ENCODE measurements at places on chromosomes 13 and 19. TPM values are rescaled to one million over a fixed set of nuclear protein-coding genes. Genes with fewer than 3 reads are reported as not detected.

DNA sequence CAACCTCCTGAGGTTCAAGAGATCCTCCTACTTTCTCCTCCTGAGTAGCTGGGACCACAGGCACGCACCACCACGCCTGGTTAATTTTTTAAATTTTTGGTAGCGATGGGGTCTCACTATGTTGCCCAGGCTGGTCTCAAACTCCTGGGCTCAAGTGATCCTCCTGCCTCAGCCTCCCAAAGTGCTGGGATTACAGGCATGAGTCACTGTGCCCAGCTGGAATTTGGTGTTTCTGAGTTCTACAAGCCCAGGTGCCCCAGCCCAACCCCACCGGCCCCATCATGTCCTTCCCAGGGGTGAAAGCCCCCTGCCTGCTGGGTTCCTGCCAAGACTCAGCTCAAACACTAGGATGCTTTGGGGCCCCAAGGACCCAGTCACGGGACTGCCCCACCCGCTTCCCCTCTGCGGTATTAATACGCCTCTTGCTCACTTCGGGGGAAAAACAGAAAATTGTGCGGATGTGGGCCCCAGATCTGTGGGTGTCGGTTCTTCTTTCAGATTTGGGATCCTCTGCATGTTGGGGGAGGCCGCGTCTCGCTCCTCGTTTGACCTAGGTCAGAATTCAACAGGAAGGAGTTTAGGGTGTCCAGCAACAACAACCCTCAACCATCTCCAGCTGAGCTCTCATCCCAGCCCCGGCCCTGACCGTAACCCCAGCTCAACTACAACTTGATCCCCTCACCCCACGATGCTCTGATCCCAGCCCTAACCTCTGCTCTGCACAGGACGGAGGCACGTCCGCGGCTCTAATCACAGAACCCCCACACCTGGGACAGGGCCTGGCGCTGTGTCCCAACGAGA lies 3.7 kb upstream of the FCER2 start:
- no peaks in the 10 kb centered on the region for H3K36me3 ChIP-seq
- H3K4me3 ChIP-seq: no peak overlapping the region
- H3K27ac ChIP-seq: no peak overlapping the region
- H3K4me1 ChIP-seq: no peaks in the 10 kb centered on the region
- no peak for DNase-seq

ZNF497 gene
- 0.65 TPM for total RNA-seq

ENOX1 gene
- 6.1 TPM for total RNA-seq

ZNF304 gene
- total RNA-seq: 9.6 TPM

- H3K27ac ChIP-seq: no peak overlapping the region
- no peak overlapping the region for H3K4me3 ChIP-seq
- DNase-seq: no peak
Observed at GRCh38 chr13:105127732-105128131, 1407.7 kb downstream of the EFNB2 start.

- no peak for DNase-seq
- no peak overlapping the region for H3K4me3 ChIP-seq
- H3K36me3 ChIP-seq: peaks cover 3% of the 10 kb centered on the region
Observed at GRCh38 chr13:98751367-98751782, 1.1 kb downstream of the SLC15A1 start.

DNA sequence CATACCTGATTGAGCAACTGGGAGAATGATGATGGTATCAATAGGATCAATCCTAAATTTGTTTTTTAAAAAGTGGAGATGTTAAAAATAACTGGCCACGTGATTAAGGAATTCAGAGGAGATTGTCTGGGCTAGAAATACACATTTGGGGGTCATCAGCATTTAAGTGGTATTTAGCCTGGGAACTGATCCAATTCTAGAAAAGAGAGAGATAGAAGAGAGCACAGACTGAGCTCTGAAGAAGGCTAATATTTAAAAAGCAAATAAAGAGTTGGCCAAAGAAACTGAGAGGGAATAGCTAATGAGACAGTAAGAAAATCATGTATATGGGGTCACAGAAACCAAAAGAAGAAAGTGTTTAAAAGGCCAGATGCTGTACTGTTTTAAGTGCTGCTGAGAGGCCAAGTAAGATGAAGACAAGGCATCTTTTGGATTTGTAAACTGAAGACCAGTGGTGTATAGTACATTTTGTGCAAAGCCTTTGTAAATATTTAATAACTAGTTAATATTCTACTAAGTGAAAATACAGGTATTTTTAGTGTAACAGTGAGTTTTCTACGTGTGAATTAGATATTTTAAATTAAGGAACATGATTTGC lies 40.2 kb downstream of the UBL3 start:
- no peaks in the 10 kb centered on the region for H3K27me3 ChIP-seq
- peaks cover 42% of the 10 kb centered on the region for H3K4me1 ChIP-seq
- H3K27ac ChIP-seq: peak overlapping the region; percentile 64
- no peaks in the 10 kb centered on the region for H3K36me3 ChIP-seq

TUBB4A gene
- 0.99 TPM for total RNA-seq

GRCh38 chr13:75910591-75910990 lies 274.5 kb downstream of the LMO7 start:
- peaks cover 4% of the 10 kb centered on the region for H3K4me1 ChIP-seq
- peaks cover 3% of the 10 kb centered on the region for H3K27me3 ChIP-seq
- H3K36me3 ChIP-seq: no peaks in the 10 kb centered on the region
- H3K27ac ChIP-seq: no peak overlapping the region
- no peak for DNase-seq
- no peak overlapping the region for H3K4me3 ChIP-seq

DNA sequence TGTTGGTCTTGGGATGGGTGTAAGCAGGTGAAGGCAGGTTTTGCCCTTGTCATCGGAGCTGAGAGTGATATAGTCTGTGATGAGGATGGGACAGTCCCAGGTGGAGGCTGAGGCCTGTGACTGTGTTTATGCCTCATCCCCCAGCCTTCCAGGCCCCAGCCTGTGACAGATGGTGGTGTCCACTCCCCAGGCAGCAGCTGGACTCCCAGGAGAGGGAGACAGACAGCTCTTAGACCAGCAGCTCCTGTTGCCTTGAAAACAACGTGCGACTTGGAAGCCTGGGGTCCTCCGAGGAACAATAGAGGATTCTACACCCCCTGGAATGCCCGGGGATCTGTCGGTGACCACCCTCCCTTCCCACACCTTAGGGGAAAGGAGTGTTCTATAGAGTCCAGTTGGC lies 63.8 kb downstream of the CHST8 start:
- H3K4me1 ChIP-seq: peaks cover 2% of the 10 kb centered on the region
- peaks cover 15% of the 10 kb centered on the region for H3K27me3 ChIP-seq
- no peaks in the 10 kb centered on the region for H3K36me3 ChIP-seq
- H3K4me3 ChIP-seq: no peak overlapping the region
- peak; percentile 39 for DNase-seq

GRCh38 chr13:41842036-41842620 lies 118.8 kb downstream of the VWA8 start:
- no peak overlapping the region for H3K4me3 ChIP-seq
- peaks cover 11% of the 10 kb centered on the region for H3K36me3 ChIP-seq
- DNase-seq: no peak
- no peaks in the 10 kb centered on the region for H3K27me3 ChIP-seq

IGFL2 gene
- total RNA-seq: 0.55 TPM

DNA sequence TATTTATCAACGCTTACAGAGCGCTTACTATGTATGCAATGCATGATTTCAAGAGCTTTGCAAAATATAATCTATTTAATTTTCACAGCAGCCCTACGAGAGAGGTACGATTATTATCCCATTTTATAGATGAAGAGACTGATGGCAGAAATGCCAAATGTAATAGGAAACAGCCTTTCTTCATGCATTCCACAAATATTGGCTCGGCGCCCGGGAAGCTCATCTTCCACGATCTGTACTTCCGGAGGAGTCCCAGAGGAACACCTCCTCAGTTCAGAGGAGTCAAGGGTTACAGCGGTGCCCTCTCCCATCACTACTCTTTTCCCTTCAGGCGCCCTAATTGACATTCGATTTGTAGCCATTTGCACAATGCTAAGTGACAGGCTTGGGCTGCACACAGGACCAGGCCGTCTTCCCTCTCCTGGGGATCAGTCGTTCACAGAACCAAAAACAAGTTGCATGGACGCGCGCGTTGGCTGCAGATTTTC lies 1.1 kb upstream of the ARHGAP35 start:
- H3K27me3 ChIP-seq: no peaks in the 10 kb centered on the region
- H3K27ac ChIP-seq: peak overlapping the region; percentile 96
- H3K4me1 ChIP-seq: peaks cover 15% of the 10 kb centered on the region

DNA sequence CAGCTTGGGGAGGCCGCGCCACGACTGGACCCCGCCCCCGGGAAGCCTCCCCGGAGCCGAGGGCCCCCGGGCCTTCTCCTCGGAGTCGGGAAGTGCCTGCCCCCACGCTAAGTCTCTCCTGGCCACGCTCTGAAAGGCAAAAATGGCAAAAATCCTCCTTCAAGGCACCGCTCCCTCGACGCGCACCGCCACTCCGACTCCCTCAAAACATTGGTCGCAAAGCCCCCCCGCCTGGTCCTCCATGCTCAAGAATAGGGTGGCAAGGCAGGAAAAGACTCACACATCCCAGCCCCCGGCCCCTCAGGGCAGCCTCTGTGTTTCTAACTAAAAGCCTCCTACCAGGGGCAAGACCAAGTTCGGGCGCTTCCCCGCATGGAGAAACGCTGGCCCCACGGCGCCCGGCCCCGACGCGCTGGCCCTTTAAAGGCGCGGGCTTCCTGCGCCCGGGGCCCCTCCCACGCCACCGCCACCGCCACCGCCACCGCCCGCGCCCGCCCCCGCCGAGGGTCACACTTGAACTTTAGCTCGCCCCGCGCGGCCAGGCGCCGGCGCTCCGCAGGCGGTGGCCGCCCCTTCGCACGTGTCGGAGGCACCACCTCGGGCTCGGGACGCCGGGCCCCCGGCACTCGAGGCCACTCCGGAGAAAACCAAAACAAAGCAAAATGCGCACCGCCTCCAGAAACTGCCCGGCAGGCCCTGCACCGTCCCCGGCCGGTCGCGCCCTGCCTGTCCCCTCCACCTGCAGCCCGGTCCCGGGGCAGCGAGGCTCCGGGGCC lies 1.9 kb downstream of the FOXO1 start:
- H3K27ac ChIP-seq: peak overlapping the region; percentile 93
- no peak for DNase-seq
- no peaks in the 10 kb centered on the region for H3K27me3 ChIP-seq
- no peaks in the 10 kb centered on the region for H3K36me3 ChIP-seq

RFPL4AL1 gene
- not detected for total RNA-seq

IL11 gene
- total RNA-seq: 3.1 TPM

DNA sequence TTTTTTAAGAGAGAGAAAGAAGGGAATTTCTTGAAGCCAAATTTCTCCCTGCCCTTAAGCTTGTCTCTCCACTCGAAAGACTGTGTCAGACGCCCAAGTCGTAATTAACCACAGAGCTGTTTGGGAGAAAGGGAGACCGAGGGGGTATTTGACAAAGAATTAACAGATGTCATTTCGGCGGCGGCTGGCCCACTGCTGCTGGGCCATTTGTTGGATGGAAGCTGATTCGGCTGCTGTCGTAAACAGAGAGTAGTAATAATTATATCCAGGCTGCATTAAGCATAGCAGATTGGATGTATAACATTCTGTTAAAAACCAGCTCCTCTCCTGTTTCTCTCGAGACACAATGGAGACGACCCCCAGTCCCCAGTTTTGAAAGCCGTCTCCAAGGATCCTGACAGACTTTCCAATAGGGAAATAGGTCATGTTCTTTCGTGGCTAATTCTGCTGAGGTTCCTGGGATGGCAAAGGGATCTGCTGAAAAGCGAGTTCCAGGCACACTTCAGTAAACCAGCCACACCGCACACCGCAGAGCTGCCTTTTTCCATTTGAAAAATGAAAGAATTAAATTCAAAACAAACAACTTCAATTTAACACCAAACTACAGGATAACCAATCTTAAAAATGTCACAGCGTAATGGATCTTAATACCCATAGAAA lies 71.5 kb downstream of the KCTD15 start:
- no peaks in the 10 kb centered on the region for H3K27me3 ChIP-seq
- DNase-seq: no peak
- no peaks in the 10 kb centered on the region for H3K36me3 ChIP-seq
- peak overlapping the region; percentile 59 for H3K4me3 ChIP-seq

- DNase-seq: no peak
- H3K27ac ChIP-seq: no peak overlapping the region
- H3K27me3 ChIP-seq: no peaks in the 10 kb centered on the region
- no peak overlapping the region for H3K4me3 ChIP-seq
- no peaks in the 10 kb centered on the region for H3K4me1 ChIP-seq
Observed at GRCh38 chr13:52034616-52035226, 10.2 kb downstream of the UTP14C start.

DNA sequence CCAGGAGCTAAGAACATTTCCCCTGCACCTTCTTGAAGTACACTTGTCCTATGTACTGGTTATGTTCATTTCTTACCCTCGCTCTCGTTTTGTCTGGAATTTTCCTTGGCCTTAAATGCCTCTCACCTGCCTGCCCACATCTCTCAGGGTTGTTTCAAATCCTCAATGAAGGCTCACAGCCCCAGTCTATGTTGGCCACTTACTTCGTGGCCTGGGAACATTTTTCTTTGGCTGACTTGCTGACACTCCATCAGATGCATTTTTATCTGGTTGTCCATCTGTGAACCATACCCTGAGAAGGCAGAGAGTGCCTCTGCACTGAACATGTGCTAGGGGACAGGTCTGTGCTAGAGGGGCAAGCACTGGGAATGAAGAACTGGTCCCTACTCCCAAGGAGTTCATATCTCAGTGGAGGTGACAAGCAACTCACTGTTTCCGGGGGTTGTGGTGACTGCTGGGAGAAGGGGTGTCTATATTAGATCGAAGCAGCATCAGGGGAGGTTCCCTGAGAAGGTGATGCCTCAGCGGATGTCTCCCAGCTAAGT lies 53.6 kb downstream of the USPL1 start:
- H3K36me3 ChIP-seq: no peaks in the 10 kb centered on the region
- H3K4me3 ChIP-seq: no peak overlapping the region
- H3K27ac ChIP-seq: no peak overlapping the region
- H3K4me1 ChIP-seq: peaks cover 16% of the 10 kb centered on the region

GRCh38 chr13:100100115-100100879 lies 11.4 kb downstream of the PCCA start:
- DNase-seq: no peak
- H3K27me3 ChIP-seq: no peaks in the 10 kb centered on the region
- peaks cover 49% of the 10 kb centered on the region for H3K4me1 ChIP-seq
- H3K36me3 ChIP-seq: peaks cover 9% of the 10 kb centered on the region
- no peak overlapping the region for H3K4me3 ChIP-seq
- H3K27ac ChIP-seq: peak overlapping the region; percentile 82

LIM2 gene
- total RNA-seq: not detected

DNA sequence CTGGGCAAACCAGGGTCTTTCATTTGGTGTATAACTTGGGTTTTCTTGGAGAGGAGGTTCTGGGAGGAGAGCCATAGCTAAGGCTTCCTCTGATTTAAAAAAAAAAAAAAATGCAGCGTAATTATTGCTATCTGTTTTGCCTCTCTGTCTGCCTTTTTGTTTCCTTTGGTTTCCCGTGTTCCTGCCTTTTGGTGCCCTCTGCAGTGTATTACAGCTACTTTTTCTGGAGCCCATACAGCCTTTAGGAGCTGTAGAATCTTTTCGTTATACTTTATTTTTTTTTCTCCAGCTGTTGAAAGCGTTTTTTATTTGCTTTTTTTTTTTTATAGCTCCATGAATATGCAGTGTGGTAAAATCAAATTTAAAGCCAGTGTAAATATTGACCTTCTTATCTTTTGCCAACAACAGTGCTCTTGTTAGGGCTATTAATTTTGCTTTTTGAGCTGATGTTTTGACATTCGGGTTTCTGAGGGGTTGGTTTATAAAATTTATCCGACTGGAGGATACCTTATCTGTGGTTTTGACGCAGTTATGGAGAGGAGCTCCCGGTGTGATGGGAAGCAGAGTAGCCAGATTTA lies 38.1 kb downstream of the ZNF493 start:
- no peaks in the 10 kb centered on the region for H3K4me1 ChIP-seq
- DNase-seq: no peak
- H3K36me3 ChIP-seq: peaks cover 5% of the 10 kb centered on the region
- no peak overlapping the region for H3K4me3 ChIP-seq
- H3K27me3 ChIP-seq: no peaks in the 10 kb centered on the region

LGALS7 gene
- not detected for total RNA-seq

- H3K36me3 ChIP-seq: peaks cover 50% of the 10 kb centered on the region
- DNase-seq: no peak
- H3K27ac ChIP-seq: no peak overlapping the region
- H3K4me3 ChIP-seq: no peak overlapping the region
- H3K4me1 ChIP-seq: no peaks in the 10 kb centered on the region
Observed at GRCh38 chr13:40875044-40875443, 85.6 kb downstream of the SLC25A15 start.
